ENCODE measurements at places on chromosomes 7 and 10.

DNA sequence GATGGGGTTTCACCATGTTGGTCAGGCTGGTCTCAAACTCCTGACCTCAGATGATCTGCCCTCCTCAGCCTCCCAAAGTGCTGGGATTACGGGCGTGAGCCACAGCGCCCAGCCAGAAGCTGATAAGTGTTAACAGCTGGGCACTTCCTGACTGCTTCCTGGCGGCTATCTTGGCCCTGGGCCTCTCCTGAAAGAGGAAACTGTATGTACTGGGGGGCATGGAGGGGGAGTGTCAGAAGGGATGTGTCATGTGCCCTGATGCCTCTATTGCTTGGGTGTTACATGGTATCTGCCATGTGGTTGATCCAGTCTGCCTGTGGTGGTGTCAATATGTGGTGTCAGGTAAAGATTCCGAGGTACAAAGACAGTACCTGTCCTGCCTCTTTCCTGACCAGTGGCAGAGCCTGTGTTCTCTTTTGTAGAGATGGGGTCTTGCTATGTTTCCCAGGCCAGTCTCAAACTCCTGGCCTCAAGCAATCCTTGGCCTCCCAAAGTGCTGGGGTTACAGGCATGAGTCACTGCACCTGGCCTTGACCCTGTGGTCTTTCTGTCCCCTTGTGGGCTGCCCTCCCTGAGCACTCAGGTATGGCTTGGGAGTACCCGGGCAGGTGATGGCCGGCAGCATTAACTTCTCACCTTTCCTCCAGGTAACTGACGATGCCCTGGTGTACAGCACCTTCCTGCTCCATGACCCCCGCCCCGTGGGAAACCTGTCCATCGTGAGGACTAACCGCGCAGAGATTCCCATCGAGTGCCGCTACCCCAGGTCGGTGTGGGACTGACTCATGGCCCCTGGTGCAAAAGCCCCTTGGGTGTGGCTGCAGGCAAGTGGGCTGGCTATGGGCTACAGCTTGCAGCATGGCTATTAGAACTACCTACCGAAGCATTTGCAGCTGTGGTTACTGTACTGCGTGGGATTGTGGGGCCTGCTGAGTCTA, 4.4 kb downstream of the ZP3 start:
- DNase-seq = no peak

- no peak for DNase-seq
Observed at GRCh38 chr10:78456649-78457400, 423.2 kb downstream of the RPS24 start.

- peak; percentile 18 for DNase-seq
Observed at GRCh38 chr7:152050547-152050971, 25.1 kb downstream of the GALNT11 start.

- DNase-seq = no peak
Observed at GRCh38 chr10:4456776-4457175, 369.2 kb upstream of the AKR1E2 start.

DNA sequence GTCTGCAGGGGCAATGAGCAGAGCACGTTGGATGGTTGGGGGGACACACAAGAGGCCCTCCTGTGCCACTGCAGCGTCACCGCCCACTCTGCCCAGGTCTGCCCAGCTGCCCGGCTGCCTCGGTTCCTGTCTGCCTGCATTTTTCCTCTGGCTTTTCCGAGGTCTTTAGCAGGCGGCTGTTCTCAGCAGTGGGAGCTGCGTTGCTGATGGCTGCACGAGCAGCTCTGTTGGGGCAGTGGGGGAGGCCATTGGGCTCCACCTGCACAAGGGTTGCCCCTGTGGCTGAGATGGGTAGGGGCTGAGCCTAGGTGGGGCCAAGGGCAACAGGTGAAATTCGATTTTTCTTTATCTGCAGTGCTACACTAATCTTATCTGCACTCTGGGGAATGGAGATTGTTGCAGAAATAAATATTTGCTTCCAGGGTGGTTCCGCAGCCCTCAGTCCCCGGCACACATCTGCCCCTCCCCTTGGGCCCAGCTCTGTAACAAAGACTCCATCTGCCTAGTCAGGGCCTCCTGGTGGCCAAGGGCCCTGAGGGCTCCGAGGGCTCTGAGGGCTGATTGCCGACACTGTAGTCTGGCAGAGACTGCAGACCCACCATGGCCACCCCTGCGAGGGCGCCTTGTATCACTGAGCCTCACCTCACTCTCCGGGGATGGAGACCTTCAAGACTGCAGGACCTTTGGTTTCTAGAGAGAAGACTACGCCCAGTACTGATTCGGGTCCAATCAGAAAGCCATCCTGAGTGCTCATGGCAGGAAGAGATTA, 141.7 kb upstream of the SHH start:
- no peak for DNase-seq

- DNase-seq = no peak
Observed at GRCh38 chr10:61588770-61589211, 73.9 kb upstream of the CABCOCO1 start.

- DNase-seq = no peak
Observed at GRCh38 chr7:98724591-98724990, 107.5 kb downstream of the NPTX2 start.

DNA sequence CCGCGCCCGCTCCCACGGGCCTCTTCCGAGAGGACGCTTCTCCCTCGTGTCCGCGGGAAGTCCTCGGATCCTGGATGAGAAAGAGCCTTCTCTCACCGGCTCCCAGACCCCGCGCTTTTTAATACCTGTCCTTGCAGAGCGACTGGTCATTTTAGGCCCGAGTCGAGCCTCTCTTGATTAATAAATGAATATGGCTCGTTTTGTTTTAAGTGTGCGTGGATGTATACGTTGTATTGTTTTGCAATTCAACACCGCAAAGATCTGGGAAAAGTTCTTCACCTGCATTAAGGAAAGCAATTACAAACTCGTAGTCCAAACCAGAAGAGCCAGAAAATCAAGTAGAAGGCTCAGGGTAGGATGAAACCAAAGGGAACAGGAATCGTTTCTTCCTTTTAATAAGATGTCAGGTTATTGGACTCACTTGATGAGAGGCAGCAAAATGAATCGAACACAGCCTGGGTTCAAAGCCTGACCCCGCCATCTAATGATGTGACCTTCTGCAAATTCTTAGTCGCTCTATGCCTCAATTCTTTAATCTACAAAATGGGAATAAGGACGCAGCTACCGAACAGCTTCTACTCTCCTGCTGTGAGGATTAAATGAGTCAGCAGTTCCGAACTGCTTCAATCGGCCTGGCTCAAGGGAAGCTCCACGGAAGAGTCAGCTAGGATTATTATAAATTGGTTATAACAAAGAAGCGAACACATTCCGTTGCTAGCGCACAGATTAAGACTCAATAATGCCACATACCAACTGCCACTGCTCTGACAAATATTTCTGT, 277.8 kb upstream of the NEBL start:
- peak; percentile 30 for DNase-seq

- no peak for DNase-seq
Observed at GRCh38 chr7:46321556-46322205, 400.6 kb upstream of the IGFBP3 start.

- no peak for DNase-seq
Observed at GRCh38 chr10:97762056-97762455, 9.7 kb downstream of the SFRP5 start.

GRCh38 chr10:74794531-74794930, 31.9 kb upstream of the KAT6B start:
- DNase-seq = no peak

GRCh38 chr7:63072806-63073205, 925.8 kb upstream of the ZNF722 start:
- no peak for DNase-seq

GRCh38 chr7:90980545-90980944, 283.7 kb upstream of the FZD1 start:
- DNase-seq = no peak

DNA sequence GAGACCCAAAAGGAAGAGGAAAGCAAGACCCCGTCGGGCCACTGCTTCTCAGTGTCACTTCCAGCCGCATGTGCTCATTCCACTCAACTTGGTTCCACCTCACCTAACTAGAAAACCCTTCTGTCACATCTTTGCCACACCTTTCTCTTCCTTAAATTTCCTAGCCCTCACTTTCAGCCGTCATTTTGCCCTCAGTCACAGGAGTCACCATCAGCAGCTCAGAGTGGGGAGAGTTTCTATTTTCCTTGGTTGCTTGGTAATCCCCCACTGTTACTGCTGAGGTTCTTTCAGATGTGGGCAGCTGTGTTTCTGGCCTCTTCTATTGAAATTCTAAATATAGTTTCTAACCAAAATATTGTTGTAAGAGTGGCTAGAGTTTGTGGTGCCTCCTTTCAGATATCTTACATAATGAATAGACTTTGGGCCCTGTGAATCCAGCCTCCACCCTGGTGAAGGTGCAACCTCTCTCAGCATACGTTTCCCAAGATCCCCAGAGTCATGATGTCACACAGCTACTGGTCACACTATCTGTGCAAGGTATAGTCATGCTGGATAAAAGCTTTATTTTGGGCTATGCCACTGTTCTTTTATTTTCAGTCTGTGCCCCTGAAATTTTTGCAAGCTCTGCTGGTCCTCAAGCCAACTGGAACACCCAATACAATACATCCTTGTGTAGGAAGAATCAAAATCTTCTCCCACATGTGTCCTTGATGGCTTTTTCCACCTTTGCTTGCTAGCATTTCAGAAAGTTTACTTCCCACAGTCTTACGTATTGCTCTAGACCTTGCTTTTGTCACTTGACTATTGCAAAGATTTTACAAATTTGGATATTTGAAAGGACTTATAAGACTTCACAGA, 9.2 kb downstream of the AGBL3 start:
- no peak for DNase-seq

DNA sequence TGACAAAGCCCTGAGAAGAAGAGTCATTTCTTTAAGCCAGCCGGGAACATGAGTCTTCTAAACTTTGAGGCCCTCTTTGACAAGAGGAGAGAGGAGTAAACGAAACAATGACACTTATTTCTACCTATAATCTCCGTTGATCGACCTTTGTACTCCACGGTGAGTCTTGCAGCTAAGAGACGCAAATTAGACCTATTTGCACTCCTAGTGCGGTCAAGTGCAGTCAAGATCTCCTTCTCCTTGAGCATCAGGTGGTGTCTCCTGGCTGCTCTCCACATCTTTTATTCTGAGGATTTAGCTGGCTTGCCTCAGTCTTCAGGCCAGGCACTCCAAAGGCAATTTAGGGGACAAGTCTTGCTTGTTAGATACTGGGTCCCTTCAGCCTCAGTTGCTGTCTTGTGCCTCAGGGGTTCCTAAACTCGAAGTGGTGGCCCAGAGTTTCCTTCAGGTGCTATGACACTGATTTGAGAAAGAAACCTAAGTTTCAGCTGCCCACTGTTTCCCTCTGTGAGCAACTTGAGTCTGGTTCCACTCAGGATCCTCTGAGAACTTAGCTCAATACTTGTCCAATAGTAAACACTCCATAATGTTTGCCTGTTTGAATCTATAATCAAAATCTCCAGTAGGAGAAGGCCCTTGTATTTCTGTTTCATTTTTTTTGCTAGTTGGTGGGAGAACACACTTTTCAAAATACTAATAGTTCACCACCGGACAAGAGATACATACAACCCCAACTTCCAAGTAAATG, 312.9 kb downstream of the RNLS start:
- no peak for DNase-seq

- DNase-seq = no peak
Observed at GRCh38 chr7:30914596-30914995, 2.9 kb downstream of the AQP1 start.

DNA sequence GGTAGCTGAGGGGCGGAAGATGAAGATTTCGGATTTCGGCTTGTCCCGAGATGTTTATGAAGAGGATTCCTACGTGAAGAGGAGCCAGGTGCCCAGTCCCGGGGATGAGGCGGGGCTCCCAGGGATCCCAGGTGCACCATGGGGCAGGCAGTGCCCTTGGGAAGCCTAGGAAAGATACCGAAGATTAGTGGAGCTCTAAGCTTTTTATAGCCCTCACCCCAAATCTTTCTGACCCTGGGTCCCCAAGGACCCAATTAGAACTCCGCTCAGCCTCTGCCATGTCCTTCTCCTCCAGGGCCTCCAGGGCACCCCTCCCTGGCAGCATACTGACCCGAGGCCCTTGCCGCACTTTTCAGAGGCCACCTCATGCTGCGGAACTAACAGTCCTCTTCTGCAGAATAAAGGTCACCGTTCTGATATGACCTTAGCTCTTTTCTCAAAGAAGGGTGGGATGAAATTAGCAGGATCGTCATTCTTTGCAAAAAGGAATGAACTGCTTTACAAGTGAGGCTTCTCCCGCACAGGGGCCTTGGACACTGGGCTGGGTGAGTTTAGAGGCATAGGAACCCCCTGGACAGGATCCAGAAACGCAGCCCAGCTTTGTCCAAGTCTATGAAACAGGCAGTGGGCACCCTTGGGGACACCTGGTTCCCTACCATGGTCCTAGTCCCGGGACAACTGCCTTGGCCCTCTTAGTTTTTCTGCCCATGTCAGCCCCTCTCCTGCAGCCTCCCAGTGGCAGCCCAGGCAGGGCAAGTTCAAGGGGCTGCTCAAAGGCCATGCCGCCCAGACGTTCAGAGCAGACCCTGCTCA, 17.9 kb upstream of the CSGALNACT2 start:
- no peak for DNase-seq

- no peak for DNase-seq
Observed at GRCh38 chr7:2108071-2108455, 124.7 kb downstream of the MAD1L1 start.

DNA sequence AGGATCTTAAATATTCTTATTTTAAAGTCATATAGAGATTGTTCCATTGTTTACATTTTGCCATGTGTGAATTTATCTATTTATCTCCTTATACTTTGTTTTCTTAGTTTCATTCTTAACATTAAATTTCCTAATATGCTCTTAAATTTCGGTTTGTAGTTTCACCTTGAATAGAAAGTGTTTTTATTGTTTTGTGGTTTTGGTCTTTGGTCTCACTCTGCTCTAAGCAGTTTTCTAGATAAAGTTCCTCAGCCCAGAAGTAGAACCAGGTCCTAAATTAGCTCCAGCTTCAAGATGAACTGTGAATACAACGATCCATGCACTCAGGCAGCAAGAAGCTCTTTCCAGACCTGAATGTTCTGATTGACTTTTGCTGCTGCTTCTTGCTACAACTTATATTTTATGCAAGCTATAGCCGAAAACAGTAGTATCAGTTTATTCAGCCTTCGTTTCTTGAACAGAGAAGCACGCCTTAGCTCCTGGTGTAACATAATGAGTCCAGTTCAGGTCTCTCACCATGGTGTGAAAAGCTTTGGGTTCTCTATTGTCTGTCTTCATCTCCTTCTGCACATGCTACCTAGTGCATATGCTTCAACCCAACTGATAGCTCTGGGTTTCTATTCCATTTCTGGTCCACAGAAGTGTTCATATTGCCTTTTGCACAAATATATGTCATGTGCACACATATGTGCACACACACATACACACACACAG, 95.3 kb downstream of the SEM1 start:
- DNase-seq = no peak

- no peak for DNase-seq
Observed at GRCh38 chr7:136369225-136369624, 392.1 kb upstream of the MTPN start.

DNA sequence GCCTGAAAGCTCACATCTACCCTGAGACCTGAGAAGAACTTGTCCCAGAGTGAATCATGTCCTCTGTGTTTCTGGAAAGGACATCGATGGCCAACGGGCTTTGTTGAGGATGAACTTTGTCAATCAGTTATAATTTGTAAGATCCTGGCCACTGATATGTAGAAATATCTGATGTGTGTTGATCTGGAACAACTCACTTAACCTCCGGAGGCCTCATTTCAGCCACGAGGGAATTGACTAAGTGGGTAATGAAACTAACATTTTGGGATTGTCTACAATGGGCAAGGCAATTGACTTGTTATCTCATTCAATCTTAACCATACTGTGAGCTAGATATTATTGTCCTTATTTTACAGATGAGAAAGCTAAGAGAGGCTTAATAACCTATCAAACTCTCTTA, 468.1 kb upstream of the NRP1 start:
- DNase-seq = no peak
